ENCODE measurements at places on chromosomes 12 and 14.

- DNase-seq = no peak
Observed at GRCh38 chr14:72924337-72924736, 1.9 kb upstream of the DCAF4 start.

- no peak for DNase-seq
Observed at GRCh38 chr12:3366451-3367110, 124.4 kb upstream of the PRMT8 start.

- no peak for DNase-seq
Observed at GRCh38 chr14:64960762-64961276, 11.3 kb downstream of the RAB15 start.

- DNase-seq = peak; percentile 84
Observed at GRCh38 chr12:12582895-12583303, 20.2 kb upstream of the DUSP16 start.

DNA sequence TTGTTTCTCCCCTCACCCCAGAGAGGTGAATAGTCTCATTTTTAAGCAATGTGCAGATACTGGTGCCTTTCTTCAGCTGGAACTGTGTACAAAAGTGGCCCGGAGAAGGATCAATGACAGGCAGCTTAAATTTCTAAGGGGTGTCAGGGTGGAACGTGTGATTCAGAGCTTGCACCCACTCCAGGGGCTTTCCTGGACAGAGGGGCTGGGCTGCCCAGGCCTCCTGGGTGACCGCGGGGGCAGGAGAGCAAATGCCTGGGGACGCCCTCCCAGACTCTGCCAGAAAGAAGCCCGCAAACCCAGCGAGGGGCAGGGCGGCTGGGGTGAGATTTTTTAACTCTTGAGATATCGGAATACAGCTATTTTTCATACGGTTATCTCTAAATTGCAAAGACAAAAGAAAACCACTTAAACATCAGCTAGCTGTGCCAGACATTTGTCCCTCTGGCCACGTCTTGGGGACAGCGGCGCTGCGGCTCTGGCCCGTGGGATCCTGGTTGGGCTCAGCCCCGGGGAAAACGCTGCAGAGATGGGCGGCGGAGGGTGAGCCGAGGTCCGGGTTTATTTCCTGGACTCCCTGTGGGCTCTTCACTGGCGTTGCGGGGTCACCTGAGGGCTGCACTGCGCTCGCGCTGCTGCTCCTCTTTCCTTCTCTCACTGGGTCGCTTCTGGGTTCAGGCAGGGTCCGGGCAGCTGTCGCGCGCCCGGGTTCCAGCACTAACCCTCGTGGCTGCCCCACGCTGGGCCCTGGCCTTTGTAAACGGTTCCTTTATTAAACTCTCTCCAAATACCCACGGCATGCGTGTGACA, 35.8 kb downstream of the NFKBIA start:
- DNase-seq = no peak

- no peak for DNase-seq
Observed at GRCh38 chr12:98373025-98373554, 142.3 kb upstream of the TMPO start.

GRCh38 chr12:131357185-131357747, 353.6 kb upstream of the SFSWAP start:
- no peak for DNase-seq

- no peak for DNase-seq
Observed at GRCh38 chr14:37268788-37269187, 71.1 kb downstream of the MIPOL1 start.

- DNase-seq = no peak
Observed at GRCh38 chr12:19171731-19172130, 42.2 kb downstream of the PLEKHA5 start.

GRCh38 chr12:114700392-114701103, 16.6 kb upstream of the TBX3 start:
- DNase-seq = no peak

DNA sequence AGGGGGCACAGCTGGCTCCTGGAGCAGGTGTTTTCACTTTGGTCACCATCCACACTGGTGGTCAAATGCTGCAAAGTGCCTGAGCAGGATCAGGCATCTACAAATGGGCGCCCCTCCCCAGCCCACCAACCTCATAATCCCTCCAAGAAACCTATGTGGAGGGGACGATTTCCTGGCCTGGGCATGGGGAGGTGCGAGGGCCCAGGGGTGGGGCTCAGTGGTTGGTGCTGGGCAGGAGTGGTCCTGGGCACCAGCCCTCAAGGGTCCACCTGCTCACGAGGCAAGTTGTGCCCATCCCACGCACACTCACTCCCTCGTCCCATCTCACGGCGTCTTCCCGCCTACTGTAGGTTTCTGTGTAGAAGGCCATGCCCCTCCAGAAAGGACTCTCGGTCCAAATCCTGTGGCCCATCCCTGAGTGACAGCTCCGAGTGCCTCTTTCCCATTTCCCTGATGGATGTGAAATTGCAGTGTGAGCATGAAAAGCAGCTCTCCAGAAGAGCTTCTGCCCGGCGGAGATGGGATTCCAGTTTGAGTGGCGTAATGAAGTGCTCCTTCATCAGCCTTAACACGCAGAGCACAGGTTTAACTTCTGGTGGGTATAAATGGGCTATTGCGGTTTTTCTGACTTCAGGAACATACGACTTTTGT, 36.9 kb downstream of the SLC15A4 start:
- no peak for DNase-seq

DNA sequence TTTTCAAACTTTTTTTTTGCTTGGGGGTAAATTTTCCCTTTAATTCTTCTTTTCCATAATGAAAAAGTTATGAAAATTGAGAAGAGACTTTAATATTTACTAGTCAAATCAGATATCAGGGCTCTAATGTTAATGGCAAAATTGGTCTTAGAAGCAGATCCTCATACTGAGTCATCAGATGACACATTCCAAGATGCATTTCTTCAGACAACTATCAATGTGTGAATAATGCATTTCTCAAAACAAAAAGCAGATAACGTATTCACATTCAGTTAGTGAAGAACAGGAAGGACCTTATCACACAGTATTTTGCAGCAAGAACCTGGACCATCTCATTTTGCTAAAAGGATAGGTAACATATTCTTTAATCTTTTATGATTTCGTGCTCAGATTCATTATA, 130.7 kb downstream of the GPHN start:
- no peak for DNase-seq

- no peak for DNase-seq
Observed at GRCh38 chr12:25248137-25248536, 2.6 kb downstream of the KRAS start.

DNA sequence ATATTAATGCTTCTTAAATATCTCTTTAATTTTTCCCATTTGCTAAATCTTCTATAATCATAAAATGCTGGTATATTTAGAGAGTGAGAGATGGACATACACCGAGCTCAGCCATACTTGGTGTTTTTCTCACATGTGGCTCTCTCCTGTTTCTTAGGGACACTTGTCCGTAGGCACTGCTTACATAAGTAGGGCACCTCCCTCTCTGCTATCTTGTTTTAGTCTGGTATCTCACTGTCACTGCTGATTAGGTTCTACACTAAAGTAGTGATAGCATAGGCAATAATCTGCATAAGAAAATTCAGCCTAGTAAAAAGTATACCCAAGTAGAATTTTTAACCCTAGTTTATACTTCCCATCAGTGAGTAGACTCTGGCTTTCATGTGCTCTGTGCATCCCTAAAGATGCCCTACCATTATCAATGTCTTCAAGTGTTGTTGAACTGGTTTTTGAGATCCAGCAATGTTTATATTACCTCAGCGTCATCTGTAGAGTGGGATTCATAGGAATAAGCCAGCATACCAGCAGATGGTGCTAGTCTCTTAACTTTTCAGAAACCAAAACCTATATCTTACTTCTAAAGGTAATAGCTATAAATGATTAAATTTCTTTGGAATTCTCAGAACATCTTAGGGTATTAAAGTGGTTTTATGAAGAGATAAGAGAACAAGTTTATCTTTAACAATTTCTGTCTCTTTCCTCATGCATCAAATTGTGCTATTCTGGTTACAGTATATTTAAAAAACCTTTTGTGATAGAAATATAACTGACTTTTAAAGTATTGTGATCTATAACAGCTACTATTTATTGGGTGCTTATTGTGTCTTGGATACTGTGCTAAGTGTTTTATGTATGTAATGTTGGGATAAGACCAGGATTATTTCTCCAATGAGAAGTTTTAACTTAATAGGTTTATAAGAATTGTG, 32.9 kb downstream of the ARID2 start:
- DNase-seq = no peak

DNA sequence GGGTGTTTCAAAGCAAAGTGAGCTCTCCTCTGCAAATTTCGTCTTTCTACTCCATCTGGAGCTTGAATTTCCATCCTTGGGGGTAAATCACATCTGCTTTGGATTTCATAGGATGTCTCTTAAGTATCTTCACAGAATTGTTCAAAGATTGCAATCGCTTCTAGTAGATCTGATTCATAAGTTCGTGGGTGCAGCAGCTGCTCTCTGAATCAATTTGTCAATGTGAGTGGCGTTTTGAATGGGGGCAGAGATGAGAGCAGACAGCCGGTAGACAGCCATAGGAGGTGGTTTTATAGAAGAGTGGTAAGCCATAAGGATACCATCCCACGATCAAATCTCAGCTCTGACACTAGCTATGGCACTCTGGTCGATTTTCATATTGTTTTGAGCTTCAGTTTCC, 146.0 kb upstream of the RPH3A start:
- no peak for DNase-seq

DNA sequence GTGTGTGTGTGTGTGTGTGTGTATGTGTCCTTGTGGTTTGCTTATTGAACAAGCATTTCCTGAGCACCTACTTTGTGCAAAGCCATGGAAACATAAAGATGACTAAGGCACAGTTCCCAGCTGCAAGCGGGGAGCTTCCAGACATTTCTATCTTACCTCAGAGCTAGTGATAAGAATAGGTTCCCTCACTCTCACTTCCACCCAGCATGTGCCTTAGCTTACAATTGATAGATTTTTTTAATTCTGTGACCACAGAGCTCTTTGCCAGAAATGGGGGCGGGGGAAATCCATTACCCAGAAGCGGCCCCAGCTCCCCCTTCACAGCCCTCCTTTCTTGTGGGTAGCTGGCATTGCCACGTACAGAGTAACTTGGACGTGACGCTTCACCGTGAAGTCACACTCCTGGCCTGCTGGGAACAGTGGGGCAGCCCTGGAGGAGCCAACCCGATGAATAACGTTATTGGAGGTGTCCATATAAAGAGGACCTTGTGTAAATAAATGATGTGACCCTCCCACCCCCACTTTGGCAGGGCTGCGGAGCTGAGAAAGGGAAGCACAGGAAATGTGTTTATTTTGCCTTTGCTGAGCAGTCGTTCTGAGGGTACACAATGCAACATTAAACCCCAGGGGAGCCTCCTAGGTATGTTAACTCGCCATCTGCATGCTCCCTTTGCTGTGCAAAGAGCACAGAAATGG, 238.9 kb downstream of the CHST11 start:
- DNase-seq = peak; percentile 88

- DNase-seq = no peak
Observed at GRCh38 chr14:100416081-100416680, 93.0 kb downstream of the SLC25A47 start.

DNA sequence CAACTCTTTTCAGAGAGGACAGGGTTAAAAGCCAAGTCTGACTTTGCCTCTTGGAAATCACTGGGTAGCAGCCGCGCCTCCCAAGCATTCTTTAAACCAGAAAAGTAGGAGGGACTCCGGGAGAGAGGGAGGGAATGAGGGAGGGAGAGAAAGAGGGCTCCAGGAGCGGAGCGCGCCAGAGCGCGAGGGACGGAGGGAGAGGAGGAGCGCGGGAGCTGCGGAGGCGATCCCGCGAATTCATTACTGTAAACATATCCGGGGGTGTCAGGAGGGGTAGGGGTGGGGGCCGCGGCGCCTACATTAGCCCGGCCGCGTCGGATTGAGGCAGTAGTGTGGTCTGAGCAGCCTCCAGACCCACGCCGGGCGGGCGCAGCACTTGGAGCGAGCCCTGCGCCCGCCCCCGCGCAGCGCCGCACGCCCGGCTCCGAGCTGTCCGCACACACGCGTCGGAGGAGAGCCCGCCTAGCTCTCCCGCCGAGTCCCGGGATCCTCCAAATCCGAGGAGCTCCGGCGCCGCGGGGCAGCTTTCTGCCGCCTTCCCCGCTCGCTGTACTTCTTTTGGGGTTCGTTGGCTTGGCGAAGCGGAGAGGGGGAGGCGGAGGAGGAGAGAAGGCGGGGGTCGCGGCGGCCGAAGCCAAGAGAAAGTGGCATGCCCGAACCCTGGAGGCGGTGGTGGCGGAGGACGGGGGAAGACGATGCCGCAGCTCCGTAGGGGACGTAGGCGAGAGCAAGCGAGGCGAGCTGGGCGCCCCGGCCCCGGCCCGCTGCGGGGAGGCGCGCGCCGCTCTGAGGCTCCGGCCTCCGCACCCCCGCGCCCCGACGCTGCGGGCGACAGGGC, 3.3 kb downstream of the FLRT2 start:
- no peak for DNase-seq

All from T-helper 2 cell treated with Interferon-gamma antibody and Interleukin-4, amounts not matched to agents 5 μg/mL and 100 μg/mL, for 36 hours (primary cell).